Smooth muscle cell of the umbilical artery (primary cell): ENCODE measurements at places on chromosomes 7 and 10. TPM values are rescaled to one million over a fixed set of nuclear protein-coding genes. Genes with fewer than 3 reads are reported as not detected.

PRSS37 gene
- not detected in 2 replicates for total RNA-seq

CFAP70 gene
- total RNA-seq = 0.97 and 1.5 TPM in 2 replicates

PON1 gene
- total RNA-seq = not detected in 2 replicates

PTPRN2 gene
- under 0.01 and 0.05 TPM in 2 replicates for total RNA-seq

PPP1R3C gene
- 84.9 and 362 TPM in 2 replicates for total RNA-seq

IDI2 gene
- not detected in 2 replicates for total RNA-seq

KCND2 gene
- total RNA-seq = 0.18 and 0.89 TPM in 2 replicates

FOXP2 gene
- total RNA-seq = 0.92 and 1.2 TPM in 2 replicates

ANKRD2 gene
- 0.74 and 0.89 TPM in 2 replicates for total RNA-seq

CTAGE4 gene
- not detected in 2 replicates for total RNA-seq

SLC4A2 gene
- total RNA-seq = 92.3 and 104 TPM in 2 replicates

ITPRID1 gene
- not detected in 2 replicates for total RNA-seq

GIMAP4 gene
- 0.23 and 0.59 TPM in 2 replicates for total RNA-seq

AGBL3 gene
- 0.89 and 0.97 TPM in 2 replicates for total RNA-seq

SP8 gene
- total RNA-seq = not detected in 2 replicates

NUTM2E gene
- 0.05 TPM in 1 of 2 replicates, not detected in the other for total RNA-seq

CLCN1 gene
- not detected in 2 replicates for total RNA-seq

CPA5 gene
- not detected in 2 replicates for total RNA-seq

CYP3A7 gene
- total RNA-seq = 0.30 and 1.1 TPM in 2 replicates

PGAM1 gene
- 483 and 606 TPM in 2 replicates for total RNA-seq

MYO3A gene
- not detected in 2 replicates for total RNA-seq

ATOH7 gene
- not detected in 2 replicates for total RNA-seq

LRMDA gene
- total RNA-seq = 0.30 and 0.92 TPM in 2 replicates

CADPS2 gene
- 8.6 and 23.5 TPM in 2 replicates for total RNA-seq

RAB19 gene
- not detected in 2 replicates for total RNA-seq

PDE1C gene
- 0.74 TPM in 1 of 2 replicates, not detected in the other for total RNA-seq

LRRC4 gene
- total RNA-seq = 0.18 TPM in 1 of 2 replicates, not detected in the other
